ENCODE measurements at places on chromosomes 4 and X. TPM values are rescaled to one million over a fixed set of nuclear protein-coding genes. Genes with fewer than 3 reads are reported as not detected.

EPGN gene
- total RNA-seq: not detected

- no peak overlapping the region for H3K4me3 ChIP-seq
- no peaks in the 10 kb centered on the region for H3K27me3 ChIP-seq
- no peak overlapping the region for H3K27ac ChIP-seq
- no peak for DNase-seq
Measured at GRCh38 chr4:161442921-161443320, 720.9 kb downstream of the FSTL5 start.

GRCh38 chrX:101229170-101229569 is 9.6 kb downstream of the DRP2 start:
- no peak overlapping the region for H3K4me3 ChIP-seq
- no peak overlapping the region for H3K27ac ChIP-seq
- no peaks in the 10 kb centered on the region for H3K36me3 ChIP-seq
- H3K4me1 ChIP-seq: no peaks in the 10 kb centered on the region
- no peak for DNase-seq

DNA sequence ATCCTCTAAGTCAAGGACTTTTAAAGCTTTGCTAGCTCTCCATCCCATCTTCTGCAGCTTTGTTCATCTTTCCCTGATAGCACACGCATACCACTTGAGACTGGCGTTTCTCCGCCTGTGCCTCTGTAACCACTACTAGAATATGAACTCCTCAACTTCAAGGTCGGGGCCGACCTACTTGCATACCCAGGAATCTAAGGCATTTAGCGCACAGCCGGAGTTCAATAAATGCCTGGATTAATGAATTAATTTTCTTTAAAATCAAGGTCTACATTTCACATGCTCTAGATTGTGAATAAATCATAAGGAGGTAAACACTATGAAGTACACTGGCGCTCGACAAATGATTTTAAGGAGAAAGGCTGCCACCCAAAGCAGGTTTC is 89.3 kb downstream of the HNRNPD start:
- no peak for DNase-seq
- no peaks in the 10 kb centered on the region for H3K4me1 ChIP-seq
- H3K36me3 ChIP-seq: no peaks in the 10 kb centered on the region

DNA sequence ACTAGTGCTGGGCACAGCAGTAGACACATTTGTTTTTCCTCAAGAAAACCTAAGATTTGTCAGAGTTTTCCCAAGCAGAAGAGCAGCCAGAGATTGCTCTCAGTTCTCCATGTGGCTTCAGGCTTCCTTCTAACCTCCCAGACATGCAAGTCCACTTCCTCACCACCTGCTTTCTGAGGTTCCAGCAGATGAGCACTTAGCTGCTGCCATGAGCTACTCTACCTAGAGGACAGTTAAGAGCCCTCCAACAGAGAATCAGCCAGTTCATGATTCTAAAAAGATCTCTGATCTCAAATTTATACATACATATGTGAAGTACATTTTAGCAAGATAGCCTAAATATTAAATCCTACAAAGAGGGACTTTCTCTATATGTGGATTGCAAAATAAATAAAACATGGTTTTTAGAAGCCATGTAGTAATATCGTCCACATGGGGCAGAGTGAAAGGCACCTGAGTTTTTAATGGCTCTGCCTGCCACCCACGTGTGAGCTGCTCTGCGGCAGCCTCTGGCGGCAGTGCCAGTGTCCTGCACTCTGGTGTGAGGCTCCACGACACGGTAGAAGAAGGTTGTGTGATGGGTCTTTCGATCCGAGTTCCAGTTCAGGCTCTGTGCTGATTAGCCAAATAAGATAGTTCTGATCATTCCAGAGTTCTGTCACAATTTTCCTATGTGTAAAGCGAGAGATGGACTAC is 10.3 kb downstream of the CYP4V2 start:
- DNase-seq: no peak
- no peaks in the 10 kb centered on the region for H3K4me1 ChIP-seq
- no peak overlapping the region for H3K27ac ChIP-seq
- no peak overlapping the region for H3K4me3 ChIP-seq

LDOC1 gene
- 137 TPM for total RNA-seq

P2RY8 gene
- total RNA-seq: 5.5 TPM

DNA sequence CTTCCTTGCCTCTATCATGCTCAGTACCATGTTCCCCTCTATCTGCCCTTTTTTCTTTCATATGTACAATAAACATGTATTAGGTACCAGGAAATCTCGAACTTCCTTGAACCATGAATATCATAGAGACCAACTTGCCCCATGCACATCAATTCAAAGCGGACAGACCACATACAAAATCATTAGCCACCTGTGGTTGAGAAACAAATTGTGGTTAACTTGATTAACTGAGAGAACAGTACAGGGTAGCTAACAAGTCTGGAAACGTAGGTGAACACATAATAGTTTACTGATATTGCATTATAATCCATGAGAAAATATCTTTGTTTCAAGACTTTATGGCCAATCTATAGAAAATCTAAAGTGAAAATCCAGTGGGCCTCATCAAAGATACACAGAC is 8.2 kb downstream of the CASP3 start:
- DNase-seq: no peak
- H3K4me3 ChIP-seq: no peak overlapping the region
- H3K27me3 ChIP-seq: no peaks in the 10 kb centered on the region
- H3K27ac ChIP-seq: no peak overlapping the region

DNA sequence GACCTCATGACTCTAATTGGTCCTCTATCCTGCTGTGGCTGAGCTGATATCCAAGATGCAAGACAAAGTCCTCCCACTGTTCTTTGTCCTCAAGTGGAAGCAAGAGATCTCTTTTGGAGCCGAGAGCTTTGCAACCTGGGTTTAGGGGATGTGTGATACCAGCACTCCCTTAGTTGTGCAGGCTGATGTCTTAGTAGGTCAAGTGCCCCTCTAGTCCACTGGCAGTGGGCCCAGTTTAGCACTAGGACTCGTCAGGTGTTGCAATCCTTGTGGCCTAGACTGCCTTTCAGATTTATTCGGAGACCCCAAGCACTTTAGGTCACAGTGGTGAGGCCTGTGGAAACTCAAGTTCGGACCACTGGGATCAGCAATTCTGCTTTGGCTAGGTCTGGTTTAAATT is 64.0 kb downstream of the GPRASP3 start:
- no peaks in the 10 kb centered on the region for H3K4me1 ChIP-seq
- no peak overlapping the region for H3K4me3 ChIP-seq
- no peaks in the 10 kb centered on the region for H3K36me3 ChIP-seq
- DNase-seq: no peak

NKX6-1 gene
- total RNA-seq: 0.18 TPM

- DNase-seq: no peak
- H3K36me3 ChIP-seq: no peaks in the 10 kb centered on the region
- no peaks in the 10 kb centered on the region for H3K27me3 ChIP-seq
- H3K4me3 ChIP-seq: no peak overlapping the region
Measured at GRCh38 chr4:13088726-13089658, 395.1 kb downstream of the RAB28 start.

POU3F4 gene
- not detected for total RNA-seq

- no peaks in the 10 kb centered on the region for H3K27me3 ChIP-seq
- H3K4me3 ChIP-seq: no peak overlapping the region
- no peaks in the 10 kb centered on the region for H3K36me3 ChIP-seq
- H3K27ac ChIP-seq: no peak overlapping the region
- no peak for DNase-seq
Measured at GRCh38 chr4:67787311-67787710, 33.1 kb upstream of the GNRHR start.

F9 gene
- total RNA-seq: not detected

DNA sequence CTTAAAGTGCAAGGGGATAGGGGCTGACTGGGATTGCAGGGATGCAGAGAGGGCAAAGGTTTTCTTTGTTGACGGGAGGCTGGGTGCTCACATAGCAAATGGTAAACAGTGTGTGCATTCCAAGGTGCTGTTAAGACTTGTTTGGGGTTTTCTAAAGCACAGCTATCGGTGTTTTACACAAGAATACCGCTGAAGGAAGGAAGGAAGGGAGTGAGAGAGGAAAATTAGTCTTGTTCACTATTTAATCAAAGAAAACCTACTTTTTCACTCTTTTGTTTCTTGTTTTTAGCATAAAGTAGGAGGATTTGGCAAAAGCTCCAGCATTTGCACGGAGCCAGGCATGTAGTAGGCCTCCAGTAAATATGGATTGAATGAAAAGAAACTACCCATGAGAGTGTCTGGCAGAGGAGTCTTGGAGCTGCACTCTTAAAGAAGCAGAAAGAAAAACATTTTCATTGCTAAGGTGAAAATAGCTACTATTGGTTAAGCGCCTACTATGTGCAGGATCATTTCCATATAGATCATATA is 99.7 kb downstream of the FIP1L1 start:
- no peak overlapping the region for H3K27ac ChIP-seq
- no peaks in the 10 kb centered on the region for H3K27me3 ChIP-seq
- DNase-seq: no peak
- H3K36me3 ChIP-seq: peaks cover 5% of the 10 kb centered on the region

GRCh38 chrX:78997870-78998558 is 52.8 kb downstream of the P2RY10 start:
- H3K4me3 ChIP-seq: no peak overlapping the region
- no peaks in the 10 kb centered on the region for H3K36me3 ChIP-seq
- no peaks in the 10 kb centered on the region for H3K4me1 ChIP-seq
- no peak for DNase-seq

AKAP14 gene
- not detected for total RNA-seq

HOPX gene
- total RNA-seq: 6.8 TPM

Data from aorta (tissue), 5 donors.